Activated CD8-positive, alpha-beta T cell treated with anti-CD3 and anti-CD28 coated beads for 36 hours (primary cell): ENCODE measurements at places on chromosomes 12 and 14. TPM values are rescaled to one million over a fixed set of nuclear protein-coding genes. Genes with fewer than 3 reads are reported as not detected.

DNM1L gene
- 68.3 TPM for total RNA-seq

SLC41A2 gene
- 11.1 TPM for total RNA-seq

RAPGEF3 gene
- 0.58 TPM for total RNA-seq

SCFD1 gene
- total RNA-seq: 61.6 TPM

OR6C65 gene
- not detected for total RNA-seq
